ENCODE measurements at places on chromosomes 16 and 17.

- no peak for DNase-seq
Measured at GRCh38 chr16:23941963-23942564, 106.3 kb downstream of the PRKCB start.

DNA sequence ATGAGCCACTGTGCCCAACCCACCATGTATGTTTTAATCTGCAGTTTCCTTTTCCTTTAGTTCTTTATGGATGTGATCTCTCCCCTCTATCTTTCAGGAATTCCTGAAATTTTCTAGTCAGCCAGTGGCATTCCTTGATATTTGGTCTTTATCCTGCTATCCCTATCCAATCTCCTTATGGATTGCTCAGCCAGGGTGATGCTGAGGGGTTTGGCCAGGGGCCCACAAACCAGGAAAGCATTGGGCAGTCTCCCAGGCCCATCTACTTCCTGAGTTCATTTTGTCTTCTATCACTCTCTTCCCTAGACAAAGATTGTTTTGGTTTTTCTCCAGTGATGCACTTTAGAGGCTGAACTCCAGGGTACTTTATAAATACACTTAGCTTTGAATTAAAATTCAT, 115.9 kb downstream of the KATNIP start:
- no peak for DNase-seq

- DNase-seq = peak; percentile 28
Measured at GRCh38 chr17:44865231-44865660, 17.6 kb downstream of the HIGD1B start.

DNA sequence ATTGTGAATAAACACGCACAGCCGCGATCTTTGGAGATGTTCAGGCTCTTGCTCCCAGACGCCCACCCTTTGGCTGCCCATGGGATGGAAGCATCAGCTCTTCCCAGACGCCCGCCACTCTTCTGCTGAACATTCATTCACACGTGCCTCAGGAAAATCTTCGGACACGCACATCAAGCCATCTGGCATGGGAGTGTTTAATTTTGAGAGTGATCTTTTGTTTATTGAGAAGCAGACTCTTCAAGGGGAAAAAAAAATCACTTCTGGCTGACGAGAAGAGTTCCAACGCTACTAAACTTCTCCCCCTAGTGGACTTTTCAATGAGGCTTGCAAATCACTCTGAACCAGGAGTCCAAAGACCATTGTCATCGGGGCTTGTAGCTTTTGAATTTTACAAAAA, 62.0 kb upstream of the NUDT7 start:
- DNase-seq = no peak

DNA sequence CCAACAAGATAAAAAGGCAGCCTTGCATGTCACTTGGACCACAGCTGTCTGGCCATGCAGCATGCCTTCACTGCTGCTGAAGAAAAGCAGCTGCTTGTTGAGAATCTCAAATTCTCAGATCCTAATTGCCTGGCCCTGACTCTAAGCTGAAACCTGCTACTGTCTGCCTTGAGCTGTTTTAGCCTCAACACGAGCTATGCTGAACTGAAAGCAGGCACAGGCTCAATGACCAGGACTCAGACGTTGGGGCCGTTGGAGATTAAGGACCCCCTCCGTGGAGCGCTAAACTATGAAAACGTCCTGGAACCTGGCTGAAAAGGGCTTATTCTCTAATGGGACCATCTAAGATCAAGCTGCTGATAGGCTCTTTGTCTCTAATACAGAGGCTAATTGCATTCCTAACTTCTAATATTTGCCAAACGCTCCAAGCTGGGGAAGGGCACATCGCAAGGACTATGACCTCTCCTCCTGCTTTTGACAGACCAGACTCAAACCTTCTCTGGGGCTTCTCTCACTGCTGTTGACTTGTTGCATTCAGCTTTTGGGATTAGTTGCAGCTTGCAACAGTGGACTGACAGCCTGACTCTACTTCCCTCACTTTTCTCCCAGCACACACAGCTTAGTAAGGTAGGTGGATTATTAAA, 4.6 kb upstream of the PLK1 start:
- no peak for DNase-seq

DNA sequence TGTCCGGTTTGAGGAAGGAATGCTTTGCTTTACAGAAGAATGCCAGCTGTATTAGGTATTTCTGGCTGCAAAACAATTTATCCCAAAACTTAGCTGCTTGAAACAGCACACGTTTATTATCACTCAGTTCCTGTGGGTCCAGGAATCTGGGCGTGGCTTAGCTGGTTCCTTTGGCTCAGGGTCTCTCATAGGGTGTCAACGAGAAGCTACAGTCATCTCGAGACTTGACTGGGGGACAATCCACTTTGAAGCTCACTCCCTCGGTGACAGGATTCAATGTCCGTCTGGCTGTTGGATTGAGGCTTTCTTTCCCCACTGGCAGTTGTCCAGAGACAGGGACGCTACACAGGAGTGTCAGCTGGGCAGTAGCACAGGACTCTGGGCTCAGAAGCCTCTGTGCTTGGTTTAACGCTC, 9.6 kb upstream of the RHBDF2 start:
- DNase-seq = no peak

GRCh38 chr16:31507617-31507928, 618 bp downstream of the RUSF1 start:
- no peak for DNase-seq

DNA sequence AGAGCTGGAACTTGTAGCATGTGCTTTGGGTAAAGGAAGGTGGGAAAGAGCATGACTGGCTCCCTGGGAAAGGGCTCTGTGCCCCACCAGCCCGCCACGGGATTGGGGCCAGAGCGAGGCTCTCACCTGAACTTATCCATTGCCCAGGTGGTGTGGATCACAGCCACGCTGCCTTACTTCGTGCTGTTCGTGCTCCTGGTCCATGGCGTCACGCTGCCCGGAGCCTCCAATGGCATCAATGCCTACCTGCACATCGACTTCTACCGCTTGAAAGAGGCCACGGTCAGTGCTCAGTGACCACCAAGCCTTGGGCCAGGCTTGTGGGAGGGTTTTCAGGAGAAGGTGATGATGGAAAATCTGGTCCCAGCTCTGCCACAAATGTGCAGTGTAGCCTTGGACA, 36.0 kb downstream of the SLC6A2 start:
- DNase-seq = no peak

GRCh38 chr16:27692576-27692975, 142.6 kb downstream of the KATNIP start:
- DNase-seq = no peak

- DNase-seq = no peak
Measured at GRCh38 chr16:67449739-67450138, 18.8 kb downstream of the HSD11B2 start.

- DNase-seq = peak; percentile 95
Measured at GRCh38 chr16:85395207-85395912, 217.8 kb upstream of the GSE1 start.
